ENCODE measurements at places on chromosomes 5 and 9. TPM values are rescaled to one million over a fixed set of nuclear protein-coding genes. Genes with fewer than 3 reads are reported as not detected.
A peak's percentile ranks its signal among the peaks of the same experiment; 100 is the strongest.

The TEX53 gene
- not detected for total RNA-seq

The EGFL7 gene
- 7.9 TPM for total RNA-seq

The IDNK gene
- 7.8 TPM for total RNA-seq

The PLAC8L1 gene
- not detected for total RNA-seq

The PCDHGA11 gene
- total RNA-seq: 5.9 TPM

The NFIB gene
- 36.3 TPM for total RNA-seq

The IFNA1 gene
- not detected for total RNA-seq

- DNase-seq: no peak
Observed at GRCh38 chr5:143204474-143205246, 198.8 kb downstream of the NR3C1 start.

GRCh38 chr9:32728181-32728580 is 55.2 kb upstream of the TMEM215 start:
- no peak for DNase-seq

- no peak for DNase-seq
Observed at GRCh38 chr5:65479527-65479926, 2.2 kb downstream of the ADAMTS6 start.

GRCh38 chr9:98892288-98892687 is 51.4 kb upstream of the COL15A1 start:
- peak; percentile 50 for DNase-seq

GRCh38 chr9:134917431-134918373 is at the start of gene FCN1:
Gene FCN1 (minus strand): TSS chr9:134917912. CDS start chr9:134917871, 41 bp downstream.
- DNase-seq: no peak

DNA sequence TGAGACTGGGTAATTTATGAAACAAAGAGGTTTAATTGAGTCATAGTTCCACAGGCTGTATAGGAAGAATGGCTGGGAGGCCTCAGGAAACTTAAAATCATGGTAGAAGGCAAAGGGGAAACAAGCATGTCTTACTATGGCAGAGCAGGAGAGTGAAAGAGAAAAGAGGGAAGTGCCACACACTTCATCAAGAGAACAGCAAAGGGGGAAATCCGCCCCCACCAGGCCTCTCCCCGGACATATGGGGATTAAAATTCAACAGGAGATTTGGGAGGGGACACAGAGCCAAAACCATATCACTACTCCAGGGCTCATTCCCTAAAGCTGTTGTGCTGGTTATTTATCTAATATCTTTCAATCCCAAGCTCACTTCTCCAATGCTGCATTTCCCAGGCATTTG is 50.2 kb upstream of the NR3C1 start:
- DNase-seq: no peak
